ENCODE measurements at places on chromosomes 5 and 9.

GRCh38 chr9:124780060-124780756, 3.3 kb downstream of the OLFML2A start:
- DNase-seq, result no peak

DNA sequence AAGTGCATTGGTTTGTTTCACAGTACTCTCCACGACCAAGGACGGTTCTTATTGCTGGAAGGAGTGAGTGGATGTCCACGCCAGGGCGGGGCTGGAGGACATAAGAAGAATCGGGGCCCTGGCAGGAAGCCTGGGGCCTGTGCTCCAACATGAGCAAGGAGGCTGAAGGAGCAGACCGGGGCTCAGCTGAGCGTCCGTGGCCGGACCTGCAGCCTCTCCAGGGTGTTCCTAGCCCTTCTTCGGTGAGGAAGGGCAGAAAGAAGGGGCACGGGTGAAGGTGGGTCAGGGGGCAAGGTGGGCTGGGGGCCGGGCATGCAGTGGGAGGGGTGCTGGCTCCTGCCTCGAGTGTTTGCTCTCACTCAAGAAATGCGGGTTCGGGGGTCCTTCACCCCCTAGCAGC, 18.1 kb downstream of the FAM78A start:
- DNase-seq, result no peak

- no peak for DNase-seq
Measured at GRCh38 chr5:148808864-148809642, 17.4 kb upstream of the ADRB2 start.

DNA sequence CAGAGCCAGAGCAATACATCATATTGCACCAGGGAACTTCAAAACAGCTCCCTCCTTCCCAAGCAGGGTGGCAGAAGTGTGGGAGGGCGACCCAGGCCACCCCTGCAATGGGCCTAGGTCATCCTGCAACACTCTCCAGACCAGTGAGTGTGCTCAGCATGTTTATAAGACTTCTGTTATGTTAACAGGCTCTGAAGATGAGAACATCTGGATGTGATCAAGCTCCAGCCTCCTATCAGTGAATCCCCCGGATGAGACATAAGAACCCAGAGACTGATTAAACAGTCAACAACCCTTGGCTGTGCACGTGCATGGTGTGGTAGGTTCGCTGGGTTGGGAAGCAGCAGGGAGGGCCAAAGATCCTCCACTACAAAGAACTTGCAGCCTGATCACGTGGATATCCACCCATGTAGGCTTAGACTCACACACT, 63.3 kb downstream of the ABCA1 start:
- DNase-seq, result no peak

DNA sequence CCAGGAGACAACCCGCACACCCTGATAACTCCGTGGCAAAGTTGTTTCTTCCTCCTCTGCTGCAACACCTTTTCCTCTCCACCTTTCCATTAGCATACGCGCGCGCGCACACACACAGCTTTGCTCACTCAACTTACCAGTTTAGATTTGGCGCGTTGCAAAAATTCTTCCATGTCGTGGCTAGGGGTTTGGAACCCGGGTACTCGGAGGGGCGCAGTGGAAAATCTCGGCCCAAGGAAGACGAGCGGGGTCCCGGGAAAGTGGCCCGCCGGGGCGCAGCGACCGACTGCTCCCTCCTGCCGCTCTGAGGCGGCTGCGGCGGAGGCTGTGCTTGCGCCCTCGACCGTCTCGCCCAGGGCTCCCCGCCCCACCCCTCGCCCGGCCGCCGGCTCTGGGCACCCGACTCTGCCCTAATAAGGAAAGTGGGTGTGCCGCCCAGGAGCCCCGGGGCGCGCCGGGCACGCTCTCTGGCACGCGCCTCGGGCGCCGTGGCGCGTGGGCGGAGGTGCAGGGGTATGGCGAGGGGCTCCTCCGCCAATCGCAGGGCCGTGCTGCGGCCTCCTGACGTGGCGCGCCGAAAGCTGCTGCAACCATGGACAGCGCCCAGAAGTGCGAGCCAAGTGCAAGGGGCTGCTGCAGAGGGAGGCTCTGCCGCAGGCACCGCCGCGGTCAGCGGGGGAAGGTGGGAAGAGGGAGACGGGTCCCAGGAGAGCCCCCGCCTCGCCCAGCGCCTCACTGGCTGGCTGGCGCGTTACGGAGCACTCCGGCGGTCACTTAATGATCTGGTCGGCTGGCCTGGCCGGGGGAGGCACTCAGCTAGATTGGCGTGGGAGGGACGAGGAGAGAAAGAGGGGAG, at the start of gene PRUNE2:
PRUNE2 (minus strand) TSS at position 324 of the 856 bp plus-strand sequence; CDS start at position 173, 151 bp downstream.
- peak; percentile 55 for DNase-seq

DNA sequence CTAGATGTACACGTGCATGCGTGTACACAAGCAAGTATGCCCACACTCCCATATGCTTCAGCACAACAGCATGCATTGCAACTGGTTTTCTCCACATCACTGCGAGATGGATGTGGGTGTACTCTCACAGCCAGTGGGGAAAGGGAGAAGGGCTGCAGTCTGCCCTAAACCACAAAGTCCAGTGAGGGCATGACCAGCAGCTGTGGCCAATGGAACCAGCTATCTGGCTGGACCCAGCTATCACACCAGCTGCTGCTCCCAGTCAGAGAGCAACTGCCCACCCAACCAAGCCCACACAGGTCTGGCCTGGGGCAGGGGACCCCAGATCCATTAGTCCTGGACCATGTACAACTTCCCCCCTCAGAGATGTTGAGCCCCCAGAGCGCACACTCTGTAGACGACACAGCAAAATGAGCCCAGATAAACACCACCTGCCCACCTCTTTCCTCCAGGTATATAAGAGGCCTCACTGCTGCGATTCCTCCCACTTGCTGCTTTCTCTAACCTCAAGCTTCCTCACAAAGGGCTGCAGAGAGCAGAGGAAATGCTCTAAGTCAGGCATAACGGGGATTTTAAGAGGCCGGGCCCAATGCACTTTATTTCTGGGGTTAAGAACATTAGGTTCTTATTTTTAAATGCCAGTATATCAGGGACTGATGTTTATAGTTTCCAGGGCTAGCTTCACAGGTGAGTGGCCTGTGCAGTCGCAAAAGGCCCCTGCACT, 39.0 kb downstream of the SHB start:
- no peak for DNase-seq

- DNase-seq, result no peak
Measured at GRCh38 chr5:4258170-4258569, 662.5 kb downstream of the IRX1 start.

- DNase-seq, result no peak
Measured at GRCh38 chr9:91374939-91375338, 13.2 kb upstream of the AUH start.

GRCh38 chr5:178074266-178074952, 38.9 kb upstream of the N4BP3 start:
- DNase-seq, result no peak

DNA sequence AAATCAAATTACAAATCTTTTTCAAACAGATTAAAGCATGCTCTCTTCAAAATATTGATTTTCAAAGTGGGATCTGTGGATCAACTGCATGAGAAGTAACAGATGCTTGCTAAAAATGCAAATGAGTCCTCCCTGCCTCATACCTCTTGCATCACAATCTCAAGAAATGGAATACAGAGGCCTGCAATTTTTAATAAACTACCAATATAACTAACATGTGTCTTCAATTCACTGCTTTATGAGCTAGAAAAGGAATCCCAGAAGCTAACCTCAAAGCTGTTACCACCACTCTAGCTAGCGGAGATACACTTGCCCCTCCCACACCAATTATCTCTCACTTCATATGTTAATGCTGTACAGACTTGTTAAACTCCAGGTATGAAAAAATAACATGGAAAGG, 9.6 kb downstream of the OR13C5 start:
- DNase-seq, result no peak

DNA sequence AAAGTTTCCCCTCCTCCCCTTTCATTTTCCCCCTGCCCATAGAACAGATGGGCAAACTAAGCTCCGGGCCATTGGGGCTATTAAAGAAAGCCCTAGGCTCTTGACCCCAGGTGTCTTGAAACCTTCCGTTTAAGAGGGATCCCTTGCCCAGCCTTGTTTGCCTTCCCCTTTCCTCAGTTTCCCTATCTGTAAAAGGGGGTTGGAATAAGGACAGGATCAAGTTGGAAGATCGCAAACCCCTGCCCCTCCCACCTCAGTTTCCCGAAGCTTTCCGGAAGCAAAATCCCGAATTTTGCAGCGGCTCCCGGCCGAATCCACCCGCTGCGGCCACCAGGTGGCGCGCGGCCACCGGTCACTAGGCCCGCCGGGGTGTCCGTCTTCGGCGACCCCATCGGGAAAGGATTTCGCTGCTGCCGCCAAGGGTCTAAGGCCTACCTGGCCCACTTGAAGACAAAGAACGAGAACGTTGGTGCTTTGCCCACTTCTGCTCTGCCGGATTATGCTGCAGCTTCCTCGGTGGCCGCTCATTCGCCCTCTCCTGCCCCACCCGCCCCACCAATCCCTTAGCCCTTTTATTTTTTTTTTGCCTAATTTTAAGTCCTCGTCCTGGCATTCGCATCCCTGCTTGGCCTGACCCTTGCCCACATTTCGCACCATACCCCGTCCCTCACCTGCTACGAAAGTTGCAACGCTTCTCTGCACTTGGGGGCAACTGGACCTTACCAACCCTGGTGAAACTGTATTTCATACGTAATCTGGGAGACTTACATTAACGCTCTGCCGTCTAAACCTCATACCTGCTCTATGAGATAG, 962 bp upstream of the NR6A1 start:
- DNase-seq, result no peak

- no peak for DNase-seq
Measured at GRCh38 chr5:136766456-136766855, 401.1 kb upstream of the TRPC7 start.

DNA sequence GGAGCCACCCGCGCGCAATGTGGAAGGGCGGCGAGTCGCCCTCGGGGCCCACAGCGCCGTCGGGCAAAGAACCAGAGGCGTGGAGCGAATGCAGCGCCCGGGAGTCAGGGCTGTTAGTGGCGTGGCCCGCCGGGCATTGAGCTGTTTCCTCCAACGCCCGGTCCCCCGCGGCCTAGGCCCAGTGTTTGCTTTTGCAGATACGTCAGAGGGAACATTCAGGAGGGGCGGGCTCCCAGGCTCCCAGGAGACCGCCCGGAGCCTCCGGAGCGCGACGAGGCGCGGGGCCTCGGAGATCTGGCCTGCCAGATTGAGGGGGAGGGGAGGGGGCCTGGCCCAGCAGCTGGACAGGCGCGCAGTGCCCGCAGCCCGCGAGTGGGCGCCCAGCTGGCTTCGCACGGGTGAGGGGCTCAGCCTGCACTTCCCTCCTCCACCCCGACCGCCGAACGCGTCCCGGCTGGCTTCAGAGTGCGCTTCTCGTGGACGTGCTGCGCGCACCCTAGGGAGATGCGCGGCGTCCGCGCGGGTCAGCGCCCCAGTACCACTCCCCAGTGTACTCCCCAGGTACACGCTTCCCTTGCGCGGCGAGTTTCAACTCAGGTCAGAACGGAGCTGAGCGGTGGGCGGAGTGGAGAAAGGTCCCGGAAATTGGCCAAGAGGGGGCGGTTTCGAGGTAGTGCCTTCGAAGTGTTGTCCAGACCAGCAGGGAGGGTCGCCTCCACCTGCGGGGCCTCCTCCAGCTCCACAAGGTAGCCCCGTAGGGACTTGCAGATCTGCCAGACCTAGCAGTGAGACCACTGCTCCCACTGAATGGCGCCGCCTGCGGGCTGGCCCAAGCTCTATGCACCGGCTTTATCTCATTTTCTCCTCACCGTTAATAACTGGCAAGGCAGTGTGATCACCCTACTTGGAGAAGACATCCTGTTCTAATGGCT, 130.4 kb downstream of the TMEM174 start:
- DNase-seq, result no peak

DNA sequence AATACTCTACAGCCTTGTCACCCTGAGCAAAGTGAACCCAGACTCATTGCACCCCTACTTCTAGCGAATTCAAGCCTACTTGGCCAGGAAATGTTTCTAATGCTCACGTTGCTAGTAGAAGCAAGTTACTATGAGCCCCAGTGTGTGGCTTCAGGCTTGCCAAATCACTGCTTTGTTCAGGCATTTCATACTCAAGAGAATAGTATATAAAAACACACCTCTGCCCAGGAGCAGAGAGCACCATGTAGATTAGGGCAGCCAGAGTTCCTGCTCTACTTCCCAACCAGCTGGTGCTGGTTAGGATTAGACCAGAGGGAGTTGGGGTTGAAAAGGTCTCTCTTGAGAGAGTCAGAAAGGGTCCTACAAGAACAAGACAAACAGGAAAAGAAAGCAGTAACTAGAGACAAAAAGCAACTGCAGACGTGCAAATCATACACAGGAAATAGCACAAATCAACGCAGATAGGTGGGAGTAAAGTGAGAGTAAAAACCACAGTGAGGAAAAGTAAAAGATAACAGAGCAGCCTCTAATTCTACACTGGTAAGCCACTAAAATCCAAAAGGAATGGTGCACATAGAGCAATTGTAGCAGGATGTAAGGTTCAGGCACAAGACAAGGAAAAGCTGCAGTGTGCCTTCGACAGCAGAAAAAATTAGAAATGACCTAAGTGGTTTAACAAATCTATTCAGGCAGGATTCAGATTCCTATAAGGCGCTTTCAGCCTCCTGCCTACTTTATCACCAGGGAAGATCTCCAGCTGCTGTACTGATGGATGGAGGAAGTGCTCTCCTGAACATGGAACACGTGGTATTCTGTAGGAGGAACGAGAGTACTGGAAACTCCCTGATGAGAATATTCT, 49.6 kb upstream of the KIF2A start:
- DNase-seq, result no peak

DNA sequence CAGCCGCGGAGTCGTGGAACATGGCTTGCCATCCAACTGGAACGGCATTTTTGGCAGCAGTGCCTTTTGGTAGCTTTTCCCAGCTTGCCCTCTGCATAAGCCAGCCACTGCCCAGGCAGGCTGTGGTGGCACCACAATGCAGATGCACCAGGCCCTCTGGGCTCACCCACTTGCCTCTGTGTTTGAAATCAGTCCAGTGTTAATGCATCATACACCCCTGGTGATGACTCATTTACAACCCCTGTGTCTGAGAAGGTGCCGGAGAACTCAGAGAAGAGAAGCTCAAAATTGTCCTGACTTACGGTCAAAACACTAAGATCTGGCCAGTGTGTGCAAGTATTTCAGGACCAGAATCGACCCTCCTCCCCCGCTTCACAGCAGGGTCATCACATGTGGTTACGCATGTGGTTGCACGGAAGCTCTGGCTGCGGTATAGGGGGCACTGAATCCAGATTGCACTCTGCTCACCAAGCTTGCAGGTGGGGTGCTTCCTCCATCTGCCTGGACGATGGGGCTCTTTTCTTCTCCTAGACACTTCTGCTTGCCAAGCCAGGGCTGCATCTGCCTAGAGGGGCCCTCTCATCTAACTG, 66.5 kb upstream of the SMIM15 start:
- no peak for DNase-seq

DNA sequence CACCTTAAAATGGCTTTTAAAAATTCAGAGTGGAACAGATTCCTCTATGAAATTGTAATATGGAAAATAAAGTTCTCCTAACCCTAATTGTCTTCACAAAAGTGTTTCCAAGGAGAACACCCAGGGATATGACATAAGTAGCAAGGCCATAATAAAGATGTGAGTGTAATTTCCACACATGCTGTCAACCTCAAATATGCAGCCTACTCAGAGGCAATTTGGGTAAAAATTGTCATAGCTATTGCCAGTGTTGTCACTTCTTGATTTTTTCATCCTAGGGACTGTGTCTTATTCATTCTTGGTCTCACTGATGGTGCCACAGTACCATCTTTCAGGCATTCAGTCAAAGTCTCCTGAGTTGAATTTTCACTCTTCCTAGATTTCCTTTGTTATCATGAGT, 100.3 kb downstream of the PPP2R2B start:
- DNase-seq, result no peak
